ENCODE measurements at places on chromosomes 7 and 10.

DNA sequence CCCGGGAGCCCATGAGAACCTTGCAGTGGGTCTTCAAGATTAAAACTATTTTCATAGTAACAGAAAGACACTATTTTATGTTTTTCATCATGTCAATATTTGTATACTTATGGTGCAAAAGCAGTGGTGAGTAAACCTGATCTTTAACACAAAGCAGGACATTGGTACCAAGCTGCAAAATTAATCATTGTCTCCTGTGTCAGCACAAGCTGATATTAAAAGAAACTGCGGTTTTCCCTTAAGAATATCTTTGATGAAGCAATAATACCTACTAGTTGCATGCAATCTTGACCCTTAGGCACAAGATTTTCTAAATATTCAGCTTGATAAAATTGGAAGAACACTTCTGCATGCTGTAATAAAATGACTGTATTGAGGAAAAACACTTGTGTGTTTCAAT lies 121.7 kb downstream of the MDFIC start:
- DNase-seq: no peak

DNA sequence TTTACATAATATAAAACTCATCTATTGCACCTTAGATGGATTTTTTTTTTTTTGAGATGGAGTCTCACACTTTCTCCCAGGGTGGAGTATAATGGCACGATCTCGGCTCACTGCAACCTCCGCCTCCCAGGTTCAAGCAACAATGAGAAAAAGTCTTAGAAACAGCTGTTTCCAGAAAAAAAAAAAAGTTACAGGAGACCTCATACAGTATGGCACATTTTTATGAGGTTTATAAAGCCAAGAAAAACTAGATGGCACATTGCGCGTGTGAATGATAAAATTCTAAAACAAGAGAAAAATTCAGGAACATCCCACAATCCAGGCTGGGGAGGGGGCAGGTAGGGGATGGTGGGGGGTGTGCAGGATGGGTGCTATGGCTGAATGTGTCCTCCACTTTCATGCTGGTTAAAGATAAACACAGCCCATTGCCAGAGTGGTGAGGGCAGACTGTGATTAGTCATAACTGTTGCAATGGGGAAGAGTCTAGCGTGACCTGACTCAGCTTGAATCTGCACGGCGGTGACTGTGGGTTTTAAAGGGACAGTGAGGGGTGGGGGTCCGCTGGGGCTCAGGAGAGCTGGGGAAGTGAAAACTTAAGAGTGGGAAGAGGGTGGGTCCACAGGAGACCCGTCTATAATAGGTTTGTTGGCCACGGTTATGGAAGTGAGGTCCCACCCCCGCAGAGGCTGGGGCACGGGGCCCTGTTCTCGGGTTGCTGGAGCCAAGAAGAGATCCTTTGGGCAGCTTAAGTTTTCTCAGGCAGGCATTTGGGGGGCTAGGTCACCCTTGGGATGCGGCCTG lies 11.9 kb upstream of the LRRC27 start:
- no peak for DNase-seq

GRCh38 chr7:81626008-81626407 lies 143.8 kb downstream of the HGF start:
- DNase-seq: no peak

DNA sequence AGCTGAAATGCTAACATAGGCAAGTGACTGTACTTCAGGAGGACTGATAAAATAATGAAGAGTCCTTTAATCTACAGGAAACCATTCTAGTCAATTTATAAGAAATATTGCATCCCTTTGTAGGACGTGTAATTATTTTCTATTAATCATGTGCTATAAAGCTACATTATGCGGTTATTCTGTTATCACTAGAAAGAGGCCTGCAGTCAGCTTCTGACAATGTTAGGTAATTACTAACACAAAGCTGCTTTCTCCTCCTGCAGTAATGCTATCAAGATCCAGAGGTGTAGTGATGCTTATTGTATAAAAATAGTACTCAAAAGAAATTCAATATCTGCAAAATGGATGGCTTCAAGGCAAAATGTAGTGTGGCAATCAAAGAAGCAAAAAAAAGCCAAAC lies 191.1 kb downstream of the SKAP2 start:
- no peak for DNase-seq

DNA sequence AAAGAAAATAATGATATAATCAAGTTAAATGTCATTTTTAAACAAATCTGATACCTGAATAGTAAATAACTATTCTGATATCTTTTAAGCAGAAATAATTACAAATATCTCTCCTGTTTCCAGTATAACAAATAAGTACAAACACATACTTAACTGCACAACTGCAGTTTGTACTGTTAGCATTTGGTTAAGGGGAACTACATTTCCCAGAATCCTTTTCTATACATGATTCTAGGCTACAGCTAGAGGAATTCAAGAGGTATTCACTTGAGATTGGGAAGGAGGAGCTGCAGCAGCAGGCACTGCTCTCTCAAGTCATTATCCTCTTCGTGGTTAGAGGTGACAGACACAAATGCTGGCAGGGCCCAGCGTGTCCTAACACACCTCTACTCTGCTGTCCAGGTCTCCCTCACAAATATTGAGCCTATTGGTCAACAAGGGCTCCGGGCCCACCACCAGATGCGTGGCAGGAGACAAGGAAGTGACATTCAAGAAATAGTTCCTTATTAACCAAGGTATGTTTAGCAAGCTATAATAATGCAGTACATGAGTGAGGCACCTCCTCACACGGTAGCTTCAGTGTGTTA lies 255.1 kb upstream of the MKLN1 start:
- DNase-seq: no peak

- no peak for DNase-seq
Observed at GRCh38 chr7:44706788-44707557, 41.7 kb upstream of the ZMIZ2 start.

DNA sequence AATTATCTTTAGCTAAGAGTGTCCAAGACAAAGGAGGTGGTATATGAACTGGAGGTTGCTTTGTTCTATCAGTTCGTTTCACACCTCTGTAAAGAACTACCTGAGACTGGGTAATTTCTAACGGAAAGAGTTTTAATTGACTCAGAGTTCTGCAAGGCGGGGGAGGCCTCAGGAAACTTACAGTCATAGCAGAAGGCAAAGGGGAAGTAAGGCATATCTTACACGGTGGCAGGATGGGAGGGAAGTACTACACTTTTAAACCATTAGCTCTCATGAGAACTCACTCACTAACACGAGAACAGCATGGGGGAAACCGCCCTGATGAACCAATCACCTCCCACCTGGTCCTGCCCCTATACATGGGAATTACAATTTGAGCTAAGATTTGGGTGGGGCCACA lies 1202.3 kb upstream of the LRRTM3 start:
- DNase-seq: no peak

DNA sequence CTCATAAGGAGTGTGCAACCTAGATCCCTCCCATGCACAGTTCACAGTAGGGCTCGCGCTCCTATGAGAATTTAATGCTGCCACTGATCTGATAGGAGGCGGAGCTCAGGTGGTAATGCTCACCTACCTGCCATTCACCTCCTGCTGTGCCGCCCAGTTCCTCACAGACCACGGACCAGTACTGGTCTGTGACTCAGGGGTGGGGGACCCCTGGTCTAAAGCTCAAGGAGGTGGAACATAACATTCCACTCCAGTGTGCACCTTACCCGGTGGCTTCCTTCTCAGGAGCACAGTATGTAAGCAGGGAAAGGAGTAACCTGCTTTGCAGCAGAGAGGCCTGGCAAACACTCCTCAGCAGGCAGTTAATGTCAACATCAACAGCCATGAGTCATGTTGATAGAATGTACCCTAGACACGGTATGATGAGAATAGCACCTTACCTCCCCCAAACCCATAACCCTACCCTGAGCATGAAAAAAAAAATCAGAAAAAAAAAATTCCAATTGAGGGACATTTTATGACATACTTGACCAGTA lies 273.5 kb downstream of the FGFR2 start:
- no peak for DNase-seq

DNA sequence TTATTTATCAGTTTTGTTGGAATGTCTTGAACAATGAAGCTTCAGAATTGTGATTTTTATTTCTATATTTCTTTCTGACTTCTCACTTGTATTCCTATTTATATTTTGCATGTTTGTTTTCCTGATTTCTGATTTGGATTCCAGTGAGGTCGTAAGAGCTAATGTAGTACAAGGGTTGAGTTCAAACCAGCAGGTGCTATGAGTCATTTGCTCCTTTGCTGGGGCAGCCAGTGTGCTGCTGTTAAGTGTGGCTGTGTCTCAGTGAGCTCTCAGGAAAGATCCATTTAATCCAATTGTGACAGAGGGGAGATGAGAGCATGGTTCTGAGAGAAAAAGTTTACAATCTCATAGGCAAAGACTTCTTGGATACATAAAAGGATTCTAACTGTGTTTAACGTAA lies 48.6 kb downstream of the MCU start:
- no peak for DNase-seq

DNA sequence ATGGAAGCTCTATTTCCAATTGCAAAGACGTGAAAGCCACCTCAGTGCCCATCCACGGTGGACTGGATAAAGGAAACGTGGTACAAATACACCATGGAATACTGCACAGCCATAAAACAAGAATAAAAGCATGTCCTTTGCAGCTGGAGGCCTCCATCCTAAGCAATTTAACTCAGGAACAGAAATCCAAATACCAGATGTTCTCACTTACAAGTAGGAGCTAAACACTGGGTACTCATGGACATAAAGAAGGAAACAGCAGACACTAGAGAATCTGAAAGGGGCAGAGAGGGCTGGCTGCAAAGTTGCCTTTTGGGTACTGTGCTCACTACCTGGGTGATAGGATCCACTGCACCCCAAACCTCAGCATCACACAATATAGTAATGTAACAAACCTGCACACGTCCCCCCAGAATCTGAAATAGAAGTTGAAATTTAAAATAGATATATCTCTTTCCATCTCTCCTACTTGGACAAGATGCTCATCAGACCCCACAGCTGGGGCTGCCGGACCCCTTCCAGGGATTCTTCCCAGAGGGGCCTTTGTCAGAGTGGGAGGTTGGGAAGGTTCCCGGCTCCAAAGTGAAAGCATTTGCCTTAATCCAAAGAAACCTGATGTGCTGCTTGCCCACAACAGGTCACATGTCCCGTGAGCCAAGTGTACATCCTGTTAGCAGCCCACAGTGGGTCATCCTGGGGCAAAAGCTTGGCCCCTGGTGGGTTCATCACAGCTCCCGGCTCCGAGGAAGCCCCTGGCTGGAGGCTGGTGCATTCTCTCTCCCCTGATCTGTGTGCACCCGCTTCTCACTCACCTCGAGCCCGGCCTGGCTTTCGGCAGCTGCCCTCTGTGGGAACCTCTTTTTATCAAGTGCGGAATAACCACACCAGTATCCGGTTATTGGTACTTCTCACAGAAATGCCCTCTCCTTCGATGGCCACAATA lies 172.3 kb upstream of the PPP2R2D start:
- DNase-seq: no peak

DNA sequence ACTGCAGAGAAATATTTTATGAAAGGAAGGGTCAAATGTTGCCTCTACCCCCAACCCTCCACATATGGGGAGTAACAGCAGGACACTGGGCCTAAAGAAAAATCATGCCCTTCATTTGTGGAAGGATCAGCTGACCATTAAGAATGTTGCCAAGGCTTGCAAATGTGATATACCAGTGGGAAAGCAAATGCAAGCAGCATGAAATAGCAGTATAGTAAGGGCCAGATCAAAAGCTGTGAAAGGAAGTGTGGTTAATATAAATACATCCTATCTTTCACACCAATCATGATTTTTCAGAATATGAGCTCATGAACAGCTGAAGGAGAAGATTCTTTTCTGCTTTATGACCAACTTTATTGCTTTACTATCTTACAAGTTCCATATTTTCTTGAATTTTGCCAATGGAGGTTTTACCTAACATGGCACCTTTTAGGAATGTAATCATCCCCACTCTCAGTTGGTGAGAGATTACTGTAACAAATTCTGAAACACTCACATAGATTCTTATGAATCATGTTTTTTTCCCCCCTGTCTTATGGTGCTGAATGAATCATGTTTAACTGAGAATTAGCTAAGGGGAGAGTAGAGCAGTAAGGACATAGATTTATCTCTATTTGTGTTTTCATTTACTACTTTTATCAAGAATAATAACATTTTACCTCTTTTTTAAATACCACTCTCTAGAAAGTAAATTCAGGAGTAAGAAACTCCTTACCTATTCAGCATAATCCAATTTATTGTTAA lies 12.1 kb upstream of the ATAD1 start:
- DNase-seq: no peak

- no peak for DNase-seq
Observed at GRCh38 chr7:22610951-22611757, 111.2 kb upstream of the STEAP1B start.

GRCh38 chr7:13188236-13188805 lies 500.9 kb downstream of the ARL4A start:
- no peak for DNase-seq

Measured in activated naive CD4-positive, alpha-beta T cell (primary cell).